ENCODE measurements at places on chromosomes 7 and 10.

GRCh38 chr10:69503001-69503895 is 52.0 kb downstream of the TSPAN15 start:
- DNase-seq: no peak

GRCh38 chr7:87507446-87507845 is 32.0 kb upstream of the ABCB4 start:
- DNase-seq: no peak

- DNase-seq: peak; percentile 31
These were observed 9.9 kb downstream of the EPDR1 start for GRCh38 chr7:37930226-37930948.

DNA sequence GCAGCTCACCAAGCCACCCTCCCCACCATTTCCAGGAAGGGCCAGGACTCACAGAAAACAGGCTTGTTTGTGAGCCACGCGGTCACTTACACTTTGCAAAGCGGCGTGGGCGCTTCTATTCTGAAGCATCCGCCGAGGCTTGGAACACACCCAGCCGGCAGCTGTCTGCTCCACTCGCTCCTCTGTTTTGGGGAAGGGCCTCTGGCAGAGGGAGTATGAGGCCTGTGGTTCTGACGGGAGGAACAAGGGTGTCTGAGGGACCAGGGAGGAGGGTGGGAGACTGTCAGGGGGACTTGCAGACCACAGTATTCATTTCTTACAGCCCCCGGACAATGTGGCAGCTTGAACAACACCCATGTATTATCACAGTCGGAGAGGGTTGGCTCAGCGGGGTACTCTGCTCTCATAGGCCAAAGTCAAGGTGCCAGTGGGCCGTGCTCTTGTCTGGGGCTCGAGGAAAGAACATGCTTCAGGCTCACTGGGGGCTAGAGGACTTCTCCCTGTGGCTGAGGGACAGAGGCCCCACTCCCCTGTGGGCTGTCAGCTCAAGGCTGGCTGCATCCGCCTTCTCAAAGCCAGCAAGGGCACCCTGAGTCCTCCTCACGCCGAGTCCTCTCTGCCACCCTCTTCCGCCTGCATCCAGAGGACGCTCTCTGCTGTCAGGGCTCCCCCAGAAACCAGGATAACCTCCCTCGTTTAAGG is 60.4 kb upstream of the FAM20C start:
- DNase-seq: no peak

DNA sequence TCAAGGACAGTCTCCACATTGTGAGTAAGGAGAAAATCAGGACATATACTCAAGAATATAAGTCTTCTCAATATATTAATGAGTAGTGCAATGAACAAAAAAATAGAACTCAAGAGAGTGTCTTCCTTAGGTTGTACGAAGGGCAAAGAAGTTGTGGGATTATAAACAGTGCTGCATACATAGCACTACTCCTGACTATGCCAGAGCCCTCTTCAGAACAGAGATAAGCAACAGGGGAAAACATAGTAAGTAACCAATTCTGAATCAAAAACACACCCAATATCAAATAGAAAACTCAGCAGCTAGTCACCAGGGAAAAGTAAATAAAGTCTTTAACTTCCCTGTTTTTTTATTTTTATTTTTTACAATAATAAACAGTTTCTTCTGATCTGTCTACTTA is 10.6 kb downstream of the ARHGAP21 start:
- DNase-seq: no peak

DNA sequence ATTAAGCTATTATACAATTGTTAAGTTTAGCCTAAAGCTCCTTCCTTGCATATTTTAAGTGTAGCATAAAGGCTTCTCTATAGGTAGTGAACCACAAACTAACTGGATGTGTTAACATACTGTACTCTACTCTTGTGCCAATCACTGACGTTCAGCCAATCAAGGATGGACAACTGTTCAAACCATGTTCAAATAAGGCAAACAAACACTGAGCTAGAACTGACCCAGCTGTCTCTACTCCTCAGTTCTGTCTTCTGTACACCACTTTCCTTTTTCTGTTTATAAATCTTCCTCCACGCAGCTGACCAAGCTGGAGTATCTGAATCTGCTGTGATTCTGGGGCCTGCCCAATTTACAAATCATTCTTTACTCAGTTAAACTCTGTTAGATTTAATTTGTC is 188.7 kb upstream of the MBL2 start:
- no peak for DNase-seq

DNA sequence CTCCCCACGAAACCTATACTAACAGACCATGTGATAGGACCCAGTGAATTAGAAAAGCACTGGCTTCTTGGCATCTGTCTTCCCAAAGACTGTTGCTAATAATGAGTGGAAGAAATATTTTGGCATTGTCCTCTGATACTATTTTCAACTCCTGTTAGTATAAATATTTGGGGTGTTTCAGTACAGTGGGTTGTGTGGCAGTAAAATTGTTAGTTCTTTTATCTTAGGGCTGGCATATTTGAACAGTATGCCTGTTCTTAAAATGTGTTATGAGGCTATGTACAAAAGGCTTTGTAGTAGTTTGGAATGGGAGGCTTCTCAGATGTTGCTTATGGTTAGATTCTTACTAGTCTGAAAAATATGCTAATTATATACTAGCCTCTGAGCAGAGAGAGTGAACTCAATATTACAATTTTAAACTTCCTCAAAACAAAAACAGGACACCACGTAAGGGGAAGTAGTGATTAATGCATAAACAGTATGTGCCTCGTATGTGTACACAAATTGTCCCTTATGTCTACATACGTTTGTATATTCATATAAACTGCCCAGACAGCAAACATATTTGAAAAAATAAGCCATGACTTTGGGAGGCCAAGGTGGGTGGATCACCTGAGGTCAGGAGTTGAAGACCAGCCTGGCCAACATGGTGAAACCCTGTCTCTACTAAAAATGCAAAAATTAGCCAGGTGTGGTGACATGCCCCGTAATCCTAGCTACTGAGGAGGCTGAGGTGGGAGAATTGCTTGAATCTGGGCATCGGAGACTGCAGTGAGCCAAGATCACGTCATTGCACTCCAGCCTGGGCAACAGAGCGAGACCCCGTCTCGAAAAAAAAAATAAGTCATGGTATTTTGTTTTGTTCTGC is 115.4 kb downstream of the ARID5B start:
- no peak for DNase-seq

DNA sequence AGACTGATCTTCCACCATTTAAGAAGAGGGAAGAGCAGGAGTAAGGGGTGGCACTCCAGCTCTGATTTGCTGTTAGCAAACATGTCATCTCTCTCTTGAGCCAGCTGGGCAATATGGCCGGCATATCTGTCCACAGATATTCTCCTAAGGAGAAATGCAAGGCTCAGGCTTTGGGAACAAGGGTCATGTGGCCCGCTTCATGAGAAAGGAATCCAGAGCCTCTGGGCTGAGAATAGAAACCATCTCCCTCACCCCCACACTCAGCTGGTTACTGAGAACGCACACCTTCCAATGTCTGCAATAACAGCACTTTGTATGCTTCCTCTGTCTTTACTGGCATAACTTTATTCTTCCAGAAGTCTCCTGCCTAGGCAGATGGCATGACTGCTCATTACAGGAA is 171.2 kb downstream of the ELMO1 start:
- no peak for DNase-seq

DNA sequence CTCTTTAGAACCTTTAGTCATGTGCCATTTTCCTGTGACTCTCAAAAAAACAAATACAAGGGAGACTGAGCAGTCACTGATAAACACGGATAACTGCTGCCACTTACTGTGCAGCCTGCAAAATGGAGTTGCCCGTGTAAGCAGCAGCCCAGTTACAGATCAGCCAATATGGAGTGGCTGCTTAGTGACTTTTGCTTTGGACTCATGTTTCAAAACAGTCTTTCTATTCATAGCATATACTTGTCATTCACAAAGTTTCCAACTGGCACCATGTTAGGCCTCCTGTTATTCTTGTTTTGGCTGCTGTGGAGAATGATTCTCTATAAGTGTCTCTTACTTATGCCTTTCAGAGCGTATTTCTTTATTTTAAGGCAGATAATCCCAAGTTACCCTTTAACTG is 3.0 kb downstream of the FAM204A start:
- DNase-seq: no peak

GRCh38 chr7:16594061-16594460 is 51.5 kb downstream of the ANKMY2 start:
- DNase-seq: peak; percentile 15

DNA sequence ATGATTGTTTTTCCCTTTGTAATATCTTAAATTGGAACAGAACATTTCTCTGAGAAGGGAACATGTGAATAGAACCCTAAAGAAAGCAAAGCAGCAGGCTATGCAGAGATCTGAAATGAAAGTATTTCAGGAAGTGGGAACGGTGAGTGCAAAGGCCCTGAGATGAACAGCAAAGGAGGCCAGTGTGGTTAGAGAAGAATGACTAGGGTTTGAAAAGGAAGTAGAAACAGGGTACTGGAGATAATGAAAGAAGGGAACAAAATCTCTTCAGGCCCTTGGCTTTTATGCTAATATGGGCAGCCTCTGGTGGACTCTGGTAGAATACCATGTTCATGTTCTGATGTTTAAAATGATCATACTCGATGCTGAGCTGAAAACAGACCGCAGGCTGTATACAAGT is 22.2 kb downstream of the ARHGAP21 start:
- no peak for DNase-seq

GRCh38 chr10:72814099-72814790 is 79.3 kb upstream of the OIT3 start:
- DNase-seq: no peak

DNA sequence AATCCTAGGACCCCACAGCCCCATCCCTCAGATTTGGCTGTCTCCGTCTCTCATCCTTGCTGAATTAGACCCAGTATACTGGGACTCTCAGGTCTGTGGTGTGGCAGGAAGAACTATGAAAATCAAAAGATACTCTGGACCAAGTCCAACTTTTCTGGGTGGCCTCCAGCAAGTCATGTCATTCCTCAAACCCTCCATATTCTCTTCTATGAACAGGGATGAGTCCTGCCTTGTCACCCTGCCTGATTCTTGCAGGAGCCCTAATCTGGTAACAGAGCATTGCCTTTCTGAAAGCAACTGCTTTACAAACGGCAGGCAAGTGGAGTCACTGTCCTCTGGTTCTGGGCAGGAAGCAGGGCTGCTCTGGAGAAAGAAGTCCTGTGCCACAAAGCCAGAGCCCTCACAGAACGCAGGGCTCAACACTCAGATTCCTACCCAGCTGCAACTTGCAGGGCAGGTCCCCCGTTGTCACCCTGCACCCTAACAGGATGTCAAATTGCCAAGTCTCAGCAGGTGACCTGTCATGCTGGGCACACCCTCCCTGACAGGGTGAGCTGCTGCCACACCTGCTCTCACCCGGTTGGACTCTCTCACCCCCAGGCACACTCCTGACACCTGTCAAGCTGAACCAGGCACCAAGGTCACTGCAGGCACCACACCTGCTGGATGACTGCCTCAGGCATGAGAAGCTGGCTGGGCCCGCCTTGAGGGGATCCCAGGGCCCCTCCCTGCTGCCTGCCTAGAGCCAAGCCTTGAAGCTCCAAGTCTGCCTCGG is 227.7 kb downstream of the KCNMA1 start:
- DNase-seq: no peak

DNA sequence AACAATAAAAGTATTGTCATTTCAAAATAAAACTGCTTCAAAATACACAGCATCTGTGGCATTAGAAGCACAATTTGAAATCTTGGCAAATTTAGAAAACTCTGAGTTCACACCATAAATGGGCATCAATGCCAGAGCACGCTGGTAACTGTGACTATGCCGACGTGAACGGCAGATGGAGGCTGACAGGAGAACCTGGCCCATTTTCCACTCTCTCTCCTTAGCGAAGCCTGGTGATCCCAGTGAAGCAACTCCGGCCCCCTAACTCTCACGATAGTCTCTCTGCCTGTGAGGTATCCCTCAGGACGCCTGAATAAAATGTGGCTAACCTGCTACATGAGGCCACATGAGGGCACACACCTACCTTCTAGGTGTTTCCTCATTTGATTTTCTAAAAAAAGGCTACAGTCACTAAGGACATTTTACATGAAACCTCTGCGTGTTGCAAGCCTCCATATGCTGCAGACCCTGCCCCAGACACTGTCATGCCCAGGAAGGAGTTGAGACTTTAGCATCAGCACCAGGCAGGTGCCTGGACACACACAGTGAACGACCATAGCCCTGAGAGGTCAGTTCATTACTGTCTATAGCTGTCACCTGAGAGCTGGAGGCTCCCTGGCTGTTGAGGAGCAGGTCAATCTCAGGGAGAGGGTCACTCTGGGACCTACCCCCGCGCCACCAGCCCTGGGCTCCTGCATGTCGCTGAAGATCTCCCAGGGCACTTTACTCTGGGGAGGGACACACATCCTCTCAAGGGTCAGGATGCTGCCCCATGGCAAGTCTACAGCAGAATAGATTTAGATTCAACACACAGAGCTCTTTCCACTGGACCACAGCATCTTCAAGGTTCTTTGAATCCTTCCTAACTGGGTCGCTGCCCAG is 62.9 kb upstream of the CAMK2B start:
- DNase-seq: no peak

GRCh38 chr7:95011995-95012394 is 104.6 kb downstream of the PPP1R9A start:
- DNase-seq: no peak

DNA sequence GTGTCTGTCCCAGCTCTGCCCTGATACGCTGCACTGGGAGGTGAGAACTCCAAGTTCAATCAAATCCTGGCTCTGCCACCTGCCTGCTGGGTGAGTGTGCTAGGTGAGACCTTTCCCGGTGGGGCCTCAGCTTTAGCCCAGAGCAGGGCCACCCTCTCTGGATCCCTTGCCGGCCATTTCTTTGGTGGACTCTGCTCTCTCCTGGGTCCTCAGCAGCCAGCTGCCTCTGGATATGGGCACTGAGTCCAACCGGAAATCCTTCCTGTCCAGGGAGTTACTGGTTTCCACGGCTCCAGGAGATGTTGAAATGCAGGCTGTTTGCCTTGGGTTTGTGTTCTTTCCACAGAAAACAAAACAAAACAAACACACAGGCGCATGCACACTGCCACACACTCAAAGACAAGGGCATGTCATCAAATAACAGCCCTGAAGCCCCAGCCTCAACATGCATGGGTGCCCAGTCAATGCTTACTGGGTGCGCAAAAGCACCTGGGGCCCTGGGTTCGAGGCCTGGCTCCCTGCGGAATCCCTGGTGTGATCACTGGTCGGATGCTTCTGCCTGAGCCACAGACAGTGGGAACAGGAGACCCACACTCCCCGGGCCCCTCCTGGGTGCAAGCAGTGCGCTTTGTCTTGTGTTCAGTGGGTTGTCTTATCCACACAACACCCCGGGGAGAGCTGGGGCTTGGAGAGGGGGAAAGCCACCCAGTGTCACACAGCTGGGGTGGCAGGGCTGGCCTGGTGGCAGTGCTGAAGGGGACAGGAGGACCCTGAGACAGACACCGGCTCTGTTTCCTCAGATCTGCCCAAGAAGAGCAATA is 33.1 kb downstream of the PPIF start:
- DNase-seq: no peak
